Neural crest cell (in vitro differentiated cells): ENCODE measurements at places on chromosomes 2 and 18.
A peak's percentile ranks its signal among the peaks of the same experiment; 100 is the strongest.

- peaks cover 22% of the 10 kb centered on the region for H3K4me1 ChIP-seq
- peak overlapping the region; percentile 22 for H3K27ac ChIP-seq
- peaks cover 4% of the 10 kb centered on the region for H3K36me3 ChIP-seq
- no peak for DNase-seq
- no peaks in the 10 kb centered on the region for H3K27me3 ChIP-seq
These were observed 331.0 kb downstream of the CDH2 start for GRCh38 chr18:27845897-27846296.

DNA sequence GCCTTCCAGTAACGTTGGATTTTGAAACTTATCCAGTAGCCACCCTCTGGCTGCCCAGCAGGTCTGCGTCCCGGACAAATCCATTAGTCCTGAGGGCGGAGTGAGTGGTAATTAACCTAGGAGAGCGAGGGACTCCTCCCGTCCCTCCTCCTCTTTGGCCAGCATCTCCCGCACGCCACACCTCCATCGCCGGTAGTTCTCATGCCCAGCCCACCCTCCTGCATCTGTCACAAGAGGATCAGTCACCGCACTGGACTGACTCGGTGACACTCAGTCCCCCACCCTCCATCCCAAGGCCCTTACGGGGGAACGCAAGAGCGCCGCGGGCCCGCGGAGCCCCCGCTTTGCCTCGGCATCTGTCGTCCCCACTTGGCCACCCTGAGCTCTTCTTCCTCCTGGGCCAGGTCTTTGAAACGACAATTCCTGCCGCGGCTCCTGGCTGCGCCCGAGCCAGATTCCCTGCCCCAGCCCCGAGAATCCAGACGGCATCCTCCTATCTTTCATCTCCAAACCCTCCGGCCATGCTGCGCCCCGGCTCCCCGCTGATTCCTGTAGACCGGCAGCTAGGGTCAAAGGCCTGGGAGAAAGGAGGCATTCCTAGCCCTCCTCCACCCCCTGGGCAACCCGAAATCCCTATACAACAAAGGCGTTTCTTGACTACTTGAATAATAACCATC, 77.5 kb downstream of the EIF2AK3 start:
- H3K27me3 ChIP-seq = no peaks in the 10 kb centered on the region
- H3K27ac ChIP-seq = peak overlapping the region; percentile 60
- peak; percentile 20 for DNase-seq
- H3K4me1 ChIP-seq = peaks cover 33% of the 10 kb centered on the region

GRCh38 chr18:23253630-23254029, 118.3 kb downstream of the CABLES1 start:
- H3K4me1 ChIP-seq = peaks cover 19% of the 10 kb centered on the region
- H3K27ac ChIP-seq = no peak overlapping the region
- no peak for DNase-seq
- no peaks in the 10 kb centered on the region for H3K27me3 ChIP-seq
- H3K36me3 ChIP-seq = peaks cover 11% of the 10 kb centered on the region
- H3K4me3 ChIP-seq = no peak overlapping the region

DNA sequence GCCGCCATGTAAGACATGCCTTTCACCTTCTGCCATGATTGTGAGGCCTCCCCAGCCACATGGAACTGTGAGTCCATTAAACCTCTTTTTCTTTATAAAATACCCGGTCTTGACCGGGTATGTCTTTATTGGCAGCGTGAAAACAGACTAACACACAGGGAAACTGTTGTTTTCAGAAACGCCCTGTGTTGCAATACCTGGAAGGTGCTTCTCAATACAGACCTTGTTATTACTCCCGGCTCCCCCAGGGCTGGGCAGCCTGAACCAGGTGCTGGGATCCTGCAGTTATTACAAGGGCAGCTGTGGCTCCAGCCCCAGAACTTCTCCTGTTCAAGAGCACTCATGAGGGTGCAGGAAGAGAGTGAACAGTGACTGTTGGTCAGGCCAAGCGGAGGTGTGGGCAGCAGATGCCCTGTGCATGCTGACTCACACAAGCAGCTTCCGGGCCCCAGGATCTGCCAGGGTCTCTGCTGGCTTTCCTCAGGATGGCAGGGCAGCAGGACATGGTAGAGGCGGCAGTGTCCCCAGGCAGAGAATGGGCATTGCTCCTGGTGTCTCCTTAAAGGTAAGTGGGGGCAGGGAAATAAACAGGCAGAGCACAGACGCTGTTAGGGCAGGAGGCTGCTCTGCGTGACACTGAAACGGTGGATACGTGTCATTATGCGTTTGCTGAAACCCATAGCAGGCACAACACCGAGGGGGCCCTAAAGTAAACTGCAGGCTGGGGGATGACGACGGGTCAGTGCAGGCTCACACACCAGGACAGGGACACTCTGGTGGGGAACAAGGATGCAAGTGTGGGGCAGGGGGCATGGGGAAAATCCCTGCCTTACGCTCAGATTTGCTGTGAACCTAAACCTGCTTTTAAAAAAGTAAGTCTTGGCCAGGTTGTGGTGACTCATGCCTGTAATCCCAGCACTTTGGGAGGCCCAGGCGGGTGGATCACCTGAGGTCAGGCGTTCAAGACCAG, 89.1 kb downstream of the NDUFA10 start:
- DNase-seq = no peak
- peaks cover 2% of the 10 kb centered on the region for H3K36me3 ChIP-seq
- no peak overlapping the region for H3K27ac ChIP-seq
- H3K4me3 ChIP-seq = no peak overlapping the region
- H3K27me3 ChIP-seq = no peaks in the 10 kb centered on the region

GRCh38 chr2:190599073-190599472, 49.8 kb upstream of the NAB1 start:
- H3K27me3 ChIP-seq = no peaks in the 10 kb centered on the region
- no peak overlapping the region for H3K4me3 ChIP-seq
- H3K36me3 ChIP-seq = no peaks in the 10 kb centered on the region

- no peak for DNase-seq
- no peaks in the 10 kb centered on the region for H3K36me3 ChIP-seq
- peaks cover 2% of the 10 kb centered on the region for H3K4me1 ChIP-seq
- peaks cover 14% of the 10 kb centered on the region for H3K27me3 ChIP-seq
- H3K4me3 ChIP-seq = no peak overlapping the region
These were observed 12.3 kb upstream of the PLEK start for GRCh38 chr2:68352651-68353391.

DNA sequence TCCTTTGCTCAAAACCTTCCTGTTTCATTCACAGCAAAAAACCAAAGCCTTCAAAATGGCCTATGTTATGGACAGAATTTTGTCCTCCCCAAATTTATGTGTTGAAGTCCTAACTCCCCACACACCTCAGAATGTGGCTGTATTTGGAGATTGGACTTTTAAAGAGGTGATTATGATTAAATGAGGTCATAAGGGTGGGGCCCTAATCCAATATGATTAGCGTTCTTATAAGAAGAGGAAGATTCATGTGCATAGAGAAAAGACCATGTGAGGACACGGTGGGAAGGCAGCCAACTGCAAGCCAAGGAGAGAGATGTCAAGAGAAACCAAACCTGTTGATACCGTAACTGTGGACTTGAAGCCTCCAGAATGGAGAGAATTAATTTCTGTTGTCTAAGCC, 4.6 kb upstream of the ZNF638 start:
- no peak overlapping the region for H3K27ac ChIP-seq
- H3K4me1 ChIP-seq = no peaks in the 10 kb centered on the region
- H3K36me3 ChIP-seq = peaks cover 9% of the 10 kb centered on the region
- no peak for DNase-seq
- H3K4me3 ChIP-seq = no peak overlapping the region
- H3K27me3 ChIP-seq = no peaks in the 10 kb centered on the region

DNA sequence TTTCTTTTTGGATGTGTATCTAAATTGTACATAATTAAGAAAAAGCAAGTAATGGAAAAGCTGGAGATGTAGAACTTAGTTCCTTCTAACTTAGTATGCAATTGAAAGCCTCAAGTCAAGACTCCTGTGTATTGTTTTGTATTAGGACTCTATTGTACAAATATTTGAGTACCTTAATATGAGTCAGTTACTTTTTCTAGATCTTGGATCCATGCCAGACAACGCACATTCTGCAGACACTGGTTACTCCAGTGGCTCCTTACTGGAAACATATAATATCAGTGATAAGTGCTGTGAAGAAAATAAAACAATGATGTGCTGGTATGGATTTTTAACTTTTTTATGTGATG, 1.5 kb downstream of the SLC39A10 start:
- H3K4me3 ChIP-seq = peak overlapping the region; percentile 99
- H3K4me1 ChIP-seq = peaks cover 33% of the 10 kb centered on the region
- no peak for DNase-seq
- H3K27me3 ChIP-seq = no peaks in the 10 kb centered on the region
- H3K36me3 ChIP-seq = no peaks in the 10 kb centered on the region

- peaks cover 15% of the 10 kb centered on the region for H3K4me1 ChIP-seq
- no peak overlapping the region for H3K27ac ChIP-seq
- no peak overlapping the region for H3K4me3 ChIP-seq
These were observed 999.8 kb upstream of the GYPC start for GRCh38 chr2:125656190-125656589.

GRCh38 chr2:64404002-64404731, 49.8 kb upstream of the LGALSL start:
- H3K4me1 ChIP-seq = peaks cover 84% of the 10 kb centered on the region
- peak overlapping the region; percentile 87 for H3K4me3 ChIP-seq
- no peaks in the 10 kb centered on the region for H3K27me3 ChIP-seq
- peak; percentile 89 for DNase-seq
- H3K36me3 ChIP-seq = no peaks in the 10 kb centered on the region
- peak overlapping the region; percentile 99 for H3K27ac ChIP-seq

DNA sequence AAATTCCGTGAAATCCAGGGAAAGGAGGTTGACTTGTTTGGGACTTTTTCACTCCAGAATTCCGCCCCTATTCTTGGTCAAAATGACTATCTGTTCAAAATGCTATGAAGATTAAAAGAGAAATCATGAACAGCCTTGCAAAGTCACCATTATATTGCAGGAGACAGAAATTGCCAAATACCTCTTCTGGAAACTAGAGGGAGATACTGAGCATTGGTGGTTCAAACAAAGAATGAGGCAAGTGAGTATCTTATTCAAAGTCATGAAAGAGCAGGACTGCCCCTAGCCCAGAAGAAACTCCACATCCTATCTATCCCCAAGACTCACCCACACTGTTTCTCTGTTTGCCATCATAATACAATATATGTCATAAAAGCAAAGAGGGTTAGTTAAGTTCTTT, 862.3 kb upstream of the POU3F3 start:
- H3K4me3 ChIP-seq = no peak overlapping the region
- no peak overlapping the region for H3K27ac ChIP-seq
- no peak for DNase-seq
- H3K36me3 ChIP-seq = no peaks in the 10 kb centered on the region
- H3K4me1 ChIP-seq = peaks cover 7% of the 10 kb centered on the region

DNA sequence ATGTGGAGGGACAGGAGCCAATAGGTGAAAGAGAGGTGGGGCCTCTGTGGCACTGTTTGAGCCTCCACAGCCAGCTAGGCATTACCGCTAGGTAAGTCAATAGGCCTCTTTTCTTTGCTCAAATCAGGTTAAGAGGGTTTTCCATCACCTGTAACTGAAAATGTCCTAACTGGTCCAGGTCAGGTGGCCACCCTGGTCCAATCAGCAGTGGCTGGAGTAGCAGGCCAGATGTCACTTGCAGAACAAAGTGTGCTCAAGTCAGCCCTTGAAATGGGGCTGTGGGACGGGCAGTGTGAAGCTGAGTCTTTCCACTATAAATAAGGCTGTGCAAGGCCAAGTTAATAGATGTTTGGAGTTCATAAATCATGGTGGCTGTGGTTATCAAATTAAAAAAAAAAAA, 20.9 kb downstream of the FBXO36 start:
- no peak overlapping the region for H3K27ac ChIP-seq
- no peak overlapping the region for H3K4me3 ChIP-seq
- no peaks in the 10 kb centered on the region for H3K27me3 ChIP-seq
- peaks cover 5% of the 10 kb centered on the region for H3K4me1 ChIP-seq
- peaks cover 7% of the 10 kb centered on the region for H3K36me3 ChIP-seq
- DNase-seq = no peak

- H3K27me3 ChIP-seq = peaks cover under 1% of the 10 kb centered on the region
- peaks cover 24% of the 10 kb centered on the region for H3K4me1 ChIP-seq
- no peaks in the 10 kb centered on the region for H3K36me3 ChIP-seq
- H3K27ac ChIP-seq = peak overlapping the region; percentile 29
- DNase-seq = no peak
These were observed 143.9 kb downstream of the PXDN start for GRCh38 chr2:1600191-1601066.

GRCh38 chr2:18950361-18950851, 361.0 kb upstream of the NT5C1B start:
- DNase-seq = no peak
- no peak overlapping the region for H3K27ac ChIP-seq
- peaks cover 6% of the 10 kb centered on the region for H3K4me1 ChIP-seq
- H3K27me3 ChIP-seq = no peaks in the 10 kb centered on the region

- H3K27ac ChIP-seq = no peak overlapping the region
- no peak overlapping the region for H3K4me3 ChIP-seq
- no peaks in the 10 kb centered on the region for H3K27me3 ChIP-seq
- no peaks in the 10 kb centered on the region for H3K36me3 ChIP-seq
- no peak for DNase-seq
- H3K4me1 ChIP-seq = peaks cover 17% of the 10 kb centered on the region
These were observed 54.2 kb downstream of the SDC1 start for GRCh38 chr2:20170704-20171250.

DNA sequence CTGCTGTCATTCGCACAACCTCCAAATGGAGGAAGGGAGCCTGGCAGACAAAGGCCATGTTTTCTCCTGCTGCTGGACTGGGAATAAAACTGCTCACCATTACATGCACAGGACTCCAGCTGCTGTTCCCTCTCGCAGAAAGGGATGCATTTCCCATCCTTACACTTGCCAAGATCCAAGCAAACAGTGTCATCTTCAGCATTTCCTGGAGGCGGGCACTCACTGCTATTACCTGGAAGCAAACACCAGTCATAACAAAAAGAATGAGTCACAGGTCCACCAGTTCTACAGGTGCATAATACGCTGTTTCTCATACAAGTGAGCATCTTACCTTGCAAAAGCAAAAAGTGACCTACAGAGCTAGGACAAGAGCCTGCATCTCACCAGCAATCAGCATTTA, 22.7 kb downstream of the IAH1 start:
- H3K27ac ChIP-seq = no peak overlapping the region
- no peak for DNase-seq
- H3K4me3 ChIP-seq = no peak overlapping the region
- peaks cover 4% of the 10 kb centered on the region for H3K4me1 ChIP-seq
- H3K27me3 ChIP-seq = no peaks in the 10 kb centered on the region
- peaks cover 13% of the 10 kb centered on the region for H3K36me3 ChIP-seq

DNA sequence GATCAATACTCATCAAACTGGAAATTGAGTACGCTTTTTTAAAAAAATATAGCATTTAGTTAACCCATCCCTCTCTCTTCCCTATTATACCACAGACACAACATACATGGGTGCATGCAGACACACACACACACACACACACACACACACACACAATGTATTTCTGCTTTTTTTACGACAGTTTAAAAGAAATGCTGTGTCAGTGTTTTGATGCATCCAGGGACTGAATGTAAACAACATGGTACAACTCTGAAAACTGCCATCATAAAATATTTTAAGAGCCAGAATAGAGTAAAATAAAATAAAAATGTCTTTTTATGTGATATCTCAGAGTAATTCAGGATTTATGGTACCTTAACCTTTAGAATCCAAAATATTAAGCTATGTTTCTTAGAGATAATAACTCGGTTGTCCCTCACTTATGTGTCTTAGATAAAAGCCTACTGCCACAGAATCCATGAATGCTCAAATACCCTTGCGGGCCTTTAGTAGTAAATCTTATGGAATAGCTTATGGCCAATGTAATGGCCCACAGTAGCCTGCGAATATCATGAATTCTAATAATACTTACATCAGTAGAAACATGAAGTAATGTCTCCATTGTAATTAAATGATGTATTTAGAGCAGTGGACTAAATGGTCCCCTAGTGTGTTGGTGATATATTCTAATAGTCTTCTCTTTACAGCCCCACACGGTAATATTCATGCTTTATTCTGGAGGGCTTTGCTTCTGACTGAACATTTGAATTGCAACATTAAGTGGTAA, 251.6 kb upstream of the FIGN start:
- H3K27me3 ChIP-seq = no peaks in the 10 kb centered on the region
- no peak overlapping the region for H3K27ac ChIP-seq
- no peaks in the 10 kb centered on the region for H3K36me3 ChIP-seq
- peaks cover 46% of the 10 kb centered on the region for H3K4me1 ChIP-seq
- no peak for DNase-seq
- H3K4me3 ChIP-seq = no peak overlapping the region
